ENCODE measurements at places on chromosomes 12 and 14.

GRCh38 chr14:21868442-21869046 lies 194.9 kb upstream of the OR4E1 start:
- DNase-seq = no peak

- DNase-seq = no peak
Measured at GRCh38 chr14:56176530-56176929, 58.3 kb downstream of the PELI2 start.

DNA sequence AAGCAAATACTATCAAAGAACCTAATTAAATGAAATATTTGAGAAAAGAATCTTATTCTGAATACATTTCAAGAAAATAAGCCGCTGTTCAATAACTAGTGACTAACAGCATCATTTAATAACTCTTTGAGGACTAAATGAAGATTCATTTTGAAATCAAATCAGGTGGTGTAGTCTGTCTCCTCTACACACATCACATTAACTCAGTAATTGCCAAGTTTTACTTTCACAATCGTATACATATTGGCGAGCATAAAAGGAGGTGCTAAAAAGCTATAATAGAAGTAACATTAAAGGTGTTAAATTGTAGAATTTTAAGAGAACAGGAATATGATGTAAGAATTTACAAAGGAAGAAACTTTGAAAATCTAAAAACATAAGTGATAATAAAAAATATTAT lies 185.1 kb downstream of the MDGA2 start:
- DNase-seq = no peak

GRCh38 chr12:98296462-98297079 lies 218.8 kb upstream of the TMPO start:
- no peak for DNase-seq

DNA sequence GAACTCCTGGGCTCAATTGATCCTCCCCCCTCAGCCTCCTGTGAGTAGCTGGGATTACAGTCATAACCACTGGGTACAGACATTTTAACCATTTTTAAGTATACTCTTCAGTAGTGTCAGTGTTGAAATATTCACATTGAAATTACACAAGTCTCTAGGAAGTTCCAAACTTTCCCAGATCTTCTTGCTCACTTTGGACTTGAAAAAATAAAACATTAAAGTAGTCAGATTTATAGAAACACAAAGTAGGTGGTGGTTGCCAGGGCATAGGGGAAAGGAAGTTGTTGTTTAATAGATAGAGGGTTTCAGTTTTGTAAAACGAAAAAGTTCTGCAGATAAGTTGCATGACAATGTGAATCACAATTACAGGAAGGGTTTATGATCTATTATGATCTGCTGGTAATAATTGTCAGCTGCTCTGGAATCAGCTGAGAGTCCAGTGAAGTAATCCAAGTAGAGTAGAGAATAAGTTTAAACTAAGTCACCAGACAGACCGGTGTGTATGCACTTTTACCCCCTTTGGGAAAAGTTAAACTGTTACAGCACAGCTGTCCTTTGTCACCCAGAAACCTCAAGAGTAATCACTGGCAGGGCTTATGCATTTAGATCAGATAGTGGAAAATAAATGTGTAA lies 27.4 kb downstream of the PCNX1 start:
- peak; percentile 30 for DNase-seq

DNA sequence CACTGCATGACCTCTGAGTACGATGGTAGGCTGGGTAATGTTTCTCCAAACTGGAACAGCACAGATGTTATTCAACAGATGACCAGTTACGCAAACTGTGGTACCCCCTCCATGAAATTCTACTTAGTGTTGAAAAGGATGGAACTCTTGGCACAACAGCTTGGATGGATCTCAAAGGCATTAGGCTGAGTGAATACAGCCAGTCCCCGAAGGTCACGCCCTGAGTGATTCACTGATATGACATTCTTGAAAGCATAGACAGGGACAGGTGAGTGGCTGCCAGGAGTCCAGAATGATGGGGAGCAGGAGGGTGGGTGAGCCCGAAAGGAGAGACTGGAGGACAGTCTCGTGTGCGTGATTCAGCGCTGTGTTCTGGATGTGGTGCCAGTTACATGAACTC lies 187.5 kb upstream of the TMEM132C start:
- no peak for DNase-seq

GRCh38 chr14:66651536-66652220 lies 143.7 kb downstream of the GPHN start:
- no peak for DNase-seq

DNA sequence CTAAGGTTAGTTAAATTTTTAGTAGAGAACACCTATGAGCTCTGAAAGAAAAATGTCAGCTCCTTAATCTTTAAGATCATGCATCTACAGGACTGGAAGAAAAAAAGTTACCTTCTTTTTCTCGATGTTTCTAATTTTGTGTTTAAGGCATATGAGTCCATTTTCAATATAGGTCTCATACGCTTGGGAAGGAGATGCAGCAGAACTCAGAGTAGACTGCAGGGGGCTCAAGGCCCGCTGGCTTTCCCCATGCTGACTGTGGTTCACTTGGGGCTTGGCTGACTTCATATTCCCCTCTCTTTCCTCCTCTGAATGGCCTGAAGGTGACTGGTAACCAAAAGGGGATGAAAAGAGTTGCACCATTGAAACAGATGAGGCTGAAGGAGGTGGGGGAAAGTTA lies 1.5 kb downstream of the CAPRIN2 start:
- DNase-seq = peak; percentile 37
